Osteocyte (in vitro differentiated cells): ENCODE measurements at places on chromosomes 3 and 15.

GRCh38 chr15:58441376-58442070 lies 9.7 kb downstream of the LIPC start:
- H3K4me1 ChIP-seq, result peaks cover 45% of the 10 kb centered on the region
- H3K27ac ChIP-seq, result peak overlapping the region; percentile 69
- no peaks in the 10 kb centered on the region for H3K27me3 ChIP-seq

DNA sequence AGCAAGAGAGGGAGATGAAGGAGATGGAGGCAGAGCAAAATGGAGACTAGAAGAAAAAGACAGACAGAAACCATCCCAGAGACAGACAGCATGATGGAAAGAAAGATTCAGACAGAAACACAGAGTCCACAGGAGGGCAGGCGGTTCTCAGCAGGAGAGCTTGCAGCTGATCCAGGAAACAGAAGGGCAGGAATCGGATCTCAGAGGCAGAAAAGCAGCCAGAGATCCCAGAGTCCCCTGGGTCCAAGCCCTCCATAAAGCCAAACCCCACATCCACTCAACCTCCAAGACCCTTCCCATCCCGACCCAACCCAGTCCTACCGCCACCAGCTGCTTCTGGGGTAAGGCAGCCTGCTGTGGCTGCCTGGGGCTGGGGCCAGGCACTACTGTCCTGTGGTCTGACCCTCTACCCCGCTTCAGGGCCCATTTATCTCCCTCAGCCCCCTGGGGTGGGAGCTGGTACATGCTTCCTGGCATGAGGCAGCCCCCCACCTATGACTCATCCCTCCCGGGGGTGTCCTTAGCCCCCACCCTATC lies at the start of gene UCN2:
Gene UCN2, minus strand, starts transcription at position 400 of the 537 bp plus-strand sequence. CDS start 657 bp downstream, outside the sequence.
- peak within 1 kb of the TSS; percentile 98 for H3K27ac ChIP-seq
- H3K4me1 ChIP-seq, result peaks cover 70% of the 10 kb centered on the region
- H3K4me3 ChIP-seq, result peak within 1 kb of the TSS; percentile 61
- DNase-seq, result no peak
- no peaks in the 10 kb centered on the region for H3K27me3 ChIP-seq
- peaks cover 1% of the 10 kb centered on the region for H3K36me3 ChIP-seq

GRCh38 chr3:30225021-30225420 lies 381.4 kb upstream of the TGFBR2 start:
- H3K4me3 ChIP-seq, result no peak overlapping the region
- H3K27ac ChIP-seq, result no peak overlapping the region
- DNase-seq, result no peak
- H3K27me3 ChIP-seq, result no peaks in the 10 kb centered on the region

GRCh38 chr3:16816048-16816780 lies 68.5 kb upstream of the PLCL2 start:
- no peak for DNase-seq
- no peak overlapping the region for H3K4me3 ChIP-seq
- H3K27ac ChIP-seq, result no peak overlapping the region
